ENCODE measurements at places on chromosomes 6 and 20. TPM values are rescaled to one million over a fixed set of nuclear protein-coding genes. Genes with fewer than 3 reads are reported as not detected.

DNA sequence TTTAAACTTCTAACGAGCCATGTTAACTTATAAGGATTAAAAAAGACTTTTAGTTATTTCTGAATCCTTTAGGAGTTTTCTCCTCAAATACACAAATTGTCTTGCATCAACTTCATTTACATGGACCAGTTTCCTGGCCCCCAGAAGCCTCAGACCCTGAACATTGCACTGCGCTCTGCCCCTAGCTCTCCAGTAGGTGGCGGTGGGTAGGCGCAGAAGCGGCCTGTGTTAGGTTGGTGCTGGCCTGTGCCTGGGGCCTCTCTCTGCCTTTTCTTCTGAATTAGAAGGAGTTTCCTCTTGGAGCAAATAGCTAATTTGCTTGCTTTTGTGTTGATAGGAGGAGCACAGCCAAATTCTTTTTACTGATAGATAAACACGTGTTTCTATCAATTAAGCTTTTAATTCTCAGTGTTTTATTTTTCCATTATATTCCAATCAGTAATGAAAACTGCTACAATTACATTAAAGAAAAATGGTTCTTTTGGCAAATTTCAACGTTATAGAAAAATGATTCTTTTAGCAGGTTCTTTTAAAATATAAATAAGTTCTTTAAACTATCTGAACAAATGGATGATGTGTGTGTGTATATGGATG lies 44.4 kb downstream of the DTD1 start:
- DNase-seq, result peak; percentile 66

The ZNF165 gene
- total RNA-seq, result 3.5 TPM

- no peak for DNase-seq
Measured at GRCh38 chr6:83270971-83271719, 78.0 kb downstream of the RWDD2A start.

The COL10A1 gene
- not detected for total RNA-seq

The ANGPT4 gene
- total RNA-seq, result 0.11 TPM

- no peak for DNase-seq
Measured at GRCh38 chr6:26411751-26412150, 9.7 kb downstream of the BTN3A1 start.

DNA sequence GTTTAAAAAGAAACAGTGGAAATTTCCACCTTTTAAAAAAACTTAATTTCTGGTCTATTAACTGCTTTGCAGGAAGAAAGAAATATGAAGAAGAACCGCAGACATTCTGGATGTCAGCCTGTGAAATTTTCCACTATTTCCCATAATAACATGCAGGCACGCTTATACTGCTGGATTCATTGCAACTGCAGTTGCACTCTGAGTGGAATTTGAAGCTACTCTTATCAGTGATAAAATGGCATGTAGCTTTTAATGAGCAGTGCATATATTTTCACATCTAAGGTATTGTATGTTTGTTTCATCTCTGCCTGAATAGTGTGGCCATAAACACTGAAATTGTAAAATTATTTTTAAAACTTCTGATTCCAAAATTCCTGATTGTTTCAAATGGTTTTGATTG lies 28.2 kb downstream of the NCOA3 start:
- DNase-seq, result no peak

DNA sequence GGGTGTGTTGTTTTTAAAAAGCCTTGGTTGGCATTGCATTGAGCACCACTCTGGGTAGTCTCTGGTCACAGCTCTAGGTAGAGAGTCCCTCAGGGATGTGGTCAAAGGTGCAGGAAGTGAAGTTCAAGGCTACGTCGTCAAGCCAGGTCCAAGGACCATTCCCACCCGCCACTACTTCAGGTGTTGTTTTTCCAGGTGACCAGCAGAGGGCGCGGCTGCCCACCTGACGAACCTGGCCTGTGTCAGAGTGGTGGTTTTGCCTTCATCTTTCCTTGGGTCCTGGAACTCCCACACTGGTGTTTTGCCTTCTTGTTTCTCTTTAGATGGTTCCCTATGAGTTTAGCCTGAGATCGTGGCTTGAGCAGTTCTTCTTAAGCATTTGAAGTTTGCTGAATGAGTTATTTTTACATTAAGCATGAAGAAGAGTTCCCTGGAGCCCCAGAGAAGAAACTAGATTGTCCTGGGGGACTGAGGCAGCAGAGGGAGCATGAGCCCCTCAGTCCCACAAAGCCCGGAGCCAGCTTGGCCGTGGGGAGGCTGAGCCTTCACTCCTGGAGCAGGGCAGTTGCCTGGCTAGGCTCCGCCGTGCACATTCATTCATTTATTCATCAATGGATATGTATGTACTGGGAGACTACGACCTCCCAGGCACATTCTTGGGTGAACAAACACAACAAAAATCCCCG lies 5.6 kb upstream of the PHACTR3 start:
- peak; percentile 91 for DNase-seq

The LPA gene
- total RNA-seq, result not detected

The HLA-DRB5 gene
- total RNA-seq, result not detected

Data from H7 (cell line).